ENCODE measurements at places on chromosomes 4 and X.

DNA sequence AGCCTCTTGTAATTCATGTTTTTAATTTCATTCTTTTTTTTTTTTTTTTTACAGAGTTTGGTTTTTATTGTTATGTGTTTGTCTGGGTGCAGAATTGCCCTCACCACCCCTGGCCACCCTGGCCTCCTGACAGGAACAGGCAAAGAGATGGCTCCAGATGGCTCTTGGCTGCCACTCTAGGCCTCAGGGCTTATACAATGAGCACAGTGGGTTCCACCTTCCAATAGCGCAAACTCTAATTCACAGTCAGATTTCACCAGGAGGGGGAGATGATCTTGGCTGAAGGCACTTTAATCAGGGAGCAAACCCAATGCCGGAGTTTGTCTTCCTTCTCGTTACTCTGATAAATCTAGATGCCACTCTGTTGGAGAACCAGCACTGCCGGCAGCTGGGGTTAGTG, 24.8 kb downstream of the CPE start:
- no peak for DNase-seq

DNA sequence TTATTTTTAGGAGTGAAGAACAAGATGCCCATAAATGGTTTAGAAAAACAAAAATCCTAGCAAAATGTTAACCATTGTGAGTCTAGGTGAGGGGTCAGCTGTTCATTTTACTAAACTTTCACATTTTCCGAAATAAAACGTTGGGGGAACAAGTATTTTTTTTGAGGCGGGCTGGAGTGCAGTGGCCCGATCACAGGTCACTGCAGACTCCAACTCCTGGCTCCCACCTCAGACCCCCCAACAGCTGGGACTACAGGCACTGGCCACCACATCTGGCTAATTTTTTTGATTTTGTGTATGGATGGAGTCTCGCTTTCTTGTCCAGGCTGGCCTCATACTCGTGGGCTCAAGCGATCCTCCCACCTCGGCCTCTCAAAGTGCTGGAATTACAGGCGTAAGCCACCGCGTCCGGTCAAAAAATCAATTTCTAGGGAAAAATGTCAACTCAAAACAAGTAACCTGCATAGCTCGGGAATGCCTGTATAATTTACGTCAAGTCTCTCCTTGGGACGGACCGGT, 742 bp upstream of the TAF1 start:
- no peak for DNase-seq

DNA sequence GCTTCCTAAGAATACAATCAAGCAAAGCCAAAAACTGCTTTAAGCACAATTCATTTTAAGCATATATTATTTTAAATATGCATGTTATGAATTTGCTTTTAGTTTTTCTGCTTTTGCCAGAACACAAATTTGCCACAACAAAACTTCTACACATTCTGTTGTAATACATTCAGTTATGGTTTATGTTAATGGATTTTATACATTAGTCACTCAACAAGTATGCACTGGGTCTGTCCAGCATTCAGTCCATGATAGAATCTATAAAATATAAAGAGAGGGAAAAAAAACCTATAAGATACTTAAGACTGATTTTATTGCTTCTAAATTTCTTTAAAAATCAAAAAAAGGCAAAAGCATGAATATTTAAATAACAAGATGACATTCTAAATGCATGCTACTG, 22.2 kb downstream of the IQCM start:
- DNase-seq: no peak

- no peak for DNase-seq
Measured at GRCh38 chrX:9938516-9938915, 28.6 kb upstream of the CLDN34 start.

DNA sequence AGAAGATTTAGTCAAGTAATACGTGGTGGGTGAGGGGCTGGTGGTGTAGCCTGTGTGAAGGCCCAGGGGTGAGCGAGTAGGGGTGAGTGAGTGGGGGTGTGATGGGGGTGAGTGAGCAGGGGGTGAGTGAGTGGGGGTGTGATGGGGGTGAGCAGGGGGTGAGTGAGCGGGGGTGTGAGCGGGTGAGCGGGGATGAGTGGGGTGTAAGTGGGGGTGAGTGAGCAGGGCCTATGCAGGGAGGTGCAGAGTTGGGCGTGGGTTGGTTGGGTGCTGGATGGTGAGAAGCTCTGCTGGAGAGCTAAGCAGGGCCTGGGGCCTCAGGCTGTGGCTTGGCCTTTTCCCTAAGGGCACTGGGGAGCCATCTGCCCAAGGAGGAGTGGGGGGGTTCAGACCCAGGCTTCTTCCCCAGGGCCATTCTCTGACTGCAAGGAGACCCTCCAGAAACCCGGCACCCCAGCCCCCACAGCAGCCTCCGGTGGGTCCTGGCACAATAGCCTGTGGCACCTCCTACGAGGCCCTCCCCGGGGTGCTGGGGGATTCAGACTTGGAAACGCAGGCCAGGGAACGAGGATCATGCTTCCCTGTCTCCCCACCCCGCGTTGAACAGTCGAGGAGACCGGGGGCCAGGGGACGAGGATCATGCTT, 30.4 kb downstream of the SH3TC1 start:
- DNase-seq: no peak

Data from endothelial cell (in vitro differentiated cells).